ENCODE measurements at places on chromosomes 6 and 20. TPM values are rescaled to one million over a fixed set of nuclear protein-coding genes. Genes with fewer than 3 reads are reported as not detected.

The ZNF133 gene
- 10.9 TPM for total RNA-seq

The MYLK4 gene
- 15.5 TPM for total RNA-seq

The HIVEP2 gene
- 24.4 TPM for total RNA-seq

The PLN gene
- total RNA-seq, result 191 TPM

The ESR1 gene
- total RNA-seq, result 1.0 TPM

The LTA gene
- total RNA-seq, result not detected

The SLC35F1 gene
- total RNA-seq, result 0.13 TPM

The CLPSL1 gene
- total RNA-seq, result not detected

The GNAS-AS1 gene
- not detected for total RNA-seq

The TAF4 gene
- 24.9 TPM for total RNA-seq

The OR2W1 gene
- total RNA-seq, result not detected

DNA sequence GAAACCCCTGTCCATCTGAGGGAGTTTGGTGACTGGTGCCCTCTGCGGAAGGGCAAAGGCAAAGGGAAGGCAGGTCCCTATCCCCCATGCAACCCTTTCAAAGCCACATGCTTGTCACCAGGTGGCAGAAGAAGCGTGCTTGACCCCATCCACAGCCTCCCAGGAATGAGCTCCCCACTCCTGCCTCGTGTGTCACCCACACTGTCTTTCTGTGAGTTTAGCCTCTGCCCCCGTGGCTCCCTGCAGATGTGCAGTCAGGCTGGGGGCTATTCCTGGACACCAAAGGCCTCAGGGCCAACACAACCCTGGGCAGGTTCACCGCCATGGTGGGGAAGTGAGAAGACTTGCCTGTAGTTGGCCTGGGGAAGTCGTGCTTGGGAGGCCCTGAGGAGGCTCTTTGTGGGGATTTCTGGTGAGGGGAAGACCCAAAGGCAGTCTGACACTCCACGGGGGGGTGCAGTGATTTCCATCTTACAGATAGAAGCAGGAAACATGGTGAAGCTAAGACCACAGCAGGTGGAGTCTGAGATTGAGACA lies 16.6 kb upstream of the PCMTD2 start:
- DNase-seq, result no peak

DNA sequence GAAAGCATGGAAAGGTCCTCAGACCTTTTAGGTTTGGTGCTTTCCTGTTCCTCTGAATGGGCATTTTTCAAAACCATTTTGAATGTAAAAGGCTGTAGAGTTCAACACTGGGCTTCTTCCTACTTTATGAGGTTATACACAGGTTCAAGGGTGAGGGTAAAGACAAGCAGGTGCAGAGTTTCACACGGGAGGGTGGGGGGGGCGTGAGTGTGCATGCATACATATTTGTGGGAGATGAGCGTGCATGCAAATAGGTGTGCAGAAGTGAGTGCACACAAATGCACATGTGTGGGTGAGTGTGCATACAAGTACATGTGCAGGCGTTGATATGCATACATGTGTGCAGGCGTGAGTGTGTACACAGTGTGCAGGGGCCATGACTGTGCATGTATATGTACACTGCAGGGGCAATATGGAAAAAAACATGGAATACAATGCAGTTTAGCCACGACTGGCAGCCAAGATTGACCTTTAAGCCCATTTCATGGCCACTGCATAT lies 183.1 kb downstream of the GMPR start:
- no peak for DNase-seq

GRCh38 chr6:136371959-136372358 lies 82.3 kb upstream of the BCLAF1 start:
- no peak for DNase-seq

DNA sequence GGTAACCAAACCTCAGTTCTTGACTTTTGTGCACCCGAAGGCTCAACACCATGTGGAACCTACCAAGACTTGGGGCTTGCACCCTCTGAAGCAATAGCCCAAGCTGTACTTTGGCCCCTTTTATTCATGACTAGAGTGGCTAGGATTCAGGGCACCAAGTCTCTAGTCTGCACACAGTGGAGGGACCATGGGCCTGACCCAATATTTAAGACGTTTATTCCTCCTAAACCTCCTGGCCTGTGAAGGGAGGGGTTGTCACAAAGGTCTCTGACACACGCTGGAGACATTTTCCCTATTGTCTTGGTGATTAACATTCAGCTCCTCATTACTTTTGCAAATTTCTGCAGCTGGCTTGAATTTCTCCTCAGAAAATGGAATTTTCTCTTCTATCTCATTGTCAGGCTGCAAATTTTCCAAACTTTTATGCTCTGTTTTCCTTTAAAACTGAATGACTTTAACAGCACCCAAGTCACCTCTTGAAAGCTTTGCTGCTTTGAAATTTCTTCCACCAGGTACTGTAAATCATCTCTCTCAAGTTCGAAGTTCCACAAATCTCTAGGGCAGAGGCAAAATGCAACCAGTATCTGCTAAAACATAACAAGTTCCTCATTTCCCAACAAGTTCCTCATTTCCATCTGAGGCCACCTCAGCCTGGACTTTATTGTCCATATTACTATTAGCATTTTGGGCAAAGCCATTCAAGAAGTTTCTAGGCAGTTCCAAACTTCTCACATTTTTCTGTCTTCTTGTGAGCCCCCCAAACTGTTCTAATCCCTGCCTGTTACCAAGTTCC lies 481.4 kb upstream of the BTBD3 start:
- no peak for DNase-seq

DNA sequence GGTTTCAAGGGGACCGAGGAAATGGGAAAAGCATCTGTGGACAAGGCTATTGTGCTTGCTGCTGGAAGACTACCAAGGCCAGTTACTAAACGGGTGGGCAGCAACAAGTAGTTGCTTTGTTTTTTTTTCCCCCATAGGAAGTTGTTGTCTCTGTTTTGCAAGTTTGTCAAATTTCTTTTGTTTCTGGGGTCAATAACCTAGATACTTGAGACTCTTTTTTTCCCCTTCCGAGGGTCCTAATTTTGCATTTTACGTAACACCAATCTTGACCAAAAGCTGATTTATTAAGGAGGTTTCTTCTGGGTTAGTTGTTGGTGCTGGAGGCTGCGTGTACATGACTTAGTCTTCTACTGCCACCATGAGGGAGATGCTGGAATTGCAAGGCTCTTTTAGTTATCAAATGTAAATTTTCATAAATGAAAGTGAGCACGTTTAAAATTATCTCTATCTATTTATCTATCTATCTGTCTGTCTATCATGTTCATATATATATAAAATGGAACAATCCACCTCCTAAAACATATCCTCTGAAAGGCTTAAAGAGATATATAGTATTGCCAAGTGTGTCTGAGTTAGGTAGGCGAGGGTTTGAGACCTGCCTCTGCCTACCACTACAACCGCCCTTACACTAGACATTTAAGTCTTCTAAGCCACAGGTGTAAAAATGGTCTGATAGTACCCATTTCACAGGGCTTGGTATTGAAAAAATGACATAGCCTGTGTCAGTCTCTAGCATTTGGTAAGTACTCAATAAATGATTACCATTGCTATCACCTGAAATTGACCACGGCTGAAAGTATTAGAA lies 60.2 kb downstream of the GCLC start:
- DNase-seq, result peak; percentile 22

GRCh38 chr6:380234-381218 lies 11.0 kb upstream of the IRF4 start:
- DNase-seq, result no peak

DNA sequence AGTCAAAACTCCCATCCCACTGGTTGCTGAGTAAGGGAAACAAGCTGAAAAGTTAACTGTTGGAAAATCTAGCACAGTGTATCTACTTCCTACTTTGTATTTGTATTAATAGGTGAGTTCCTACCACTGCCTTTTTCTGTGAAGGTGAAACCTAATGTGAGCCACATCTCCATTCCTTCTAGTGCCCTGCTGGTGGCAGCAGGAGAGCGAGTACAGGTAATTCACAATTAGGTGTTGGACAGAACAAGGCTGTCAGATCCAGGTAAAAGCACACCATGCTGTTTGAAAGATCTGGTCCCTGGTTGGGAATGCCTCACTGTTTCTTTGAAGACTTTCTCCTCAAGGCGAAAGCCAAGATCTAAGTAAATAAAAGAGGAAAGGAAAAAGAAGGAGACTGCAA lies 528.4 kb downstream of the PKHD1 start:
- no peak for DNase-seq

- no peak for DNase-seq
Measured at GRCh38 chr6:89924231-89924630, 30.0 kb downstream of the GJA10 start.

- DNase-seq, result no peak
Measured at GRCh38 chr20:38062890-38063289, 29.3 kb downstream of the RPRD1B start.

DNA sequence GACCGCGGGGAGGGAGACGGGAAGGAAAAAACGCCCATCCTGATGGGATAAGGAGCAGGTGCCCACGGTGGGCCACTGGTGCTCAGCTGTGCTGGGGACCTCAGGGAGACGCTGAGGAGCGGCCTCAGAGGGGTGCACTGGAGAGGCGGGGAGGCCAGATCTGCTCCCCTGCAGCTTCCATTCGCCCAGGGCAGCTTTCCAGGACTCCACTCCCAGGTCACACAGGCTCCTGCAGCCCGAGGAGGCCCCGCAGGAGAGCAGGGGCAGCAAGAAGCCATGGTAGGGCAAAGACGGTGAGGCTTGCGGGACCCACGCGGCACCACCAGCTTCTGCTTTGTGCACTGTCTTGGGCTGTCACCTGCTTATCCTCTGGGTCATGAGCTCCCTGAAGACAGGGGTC lies 82.5 kb upstream of the SULF2 start:
- no peak for DNase-seq

DNA sequence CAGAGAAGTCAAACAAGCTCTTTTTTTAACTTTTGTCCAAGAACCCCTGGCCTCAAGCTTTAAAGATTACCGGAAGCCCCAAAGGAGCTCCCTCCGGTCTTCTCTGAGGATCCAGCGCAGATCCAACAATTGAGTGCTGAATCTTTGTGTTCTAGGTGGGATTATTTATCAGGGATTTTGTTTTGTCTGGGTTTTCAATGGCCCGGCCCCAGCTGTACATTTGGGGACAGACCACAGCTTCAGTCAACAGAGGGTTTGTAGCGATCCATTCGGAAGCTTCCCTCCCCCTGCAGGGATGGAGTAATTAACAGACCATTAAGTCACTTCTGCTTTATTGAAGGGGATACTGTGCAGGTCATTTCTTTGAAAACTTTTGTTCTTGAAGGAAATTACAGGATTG lies 7.8 kb downstream of the OLIG3 start:
- DNase-seq, result no peak

DNA sequence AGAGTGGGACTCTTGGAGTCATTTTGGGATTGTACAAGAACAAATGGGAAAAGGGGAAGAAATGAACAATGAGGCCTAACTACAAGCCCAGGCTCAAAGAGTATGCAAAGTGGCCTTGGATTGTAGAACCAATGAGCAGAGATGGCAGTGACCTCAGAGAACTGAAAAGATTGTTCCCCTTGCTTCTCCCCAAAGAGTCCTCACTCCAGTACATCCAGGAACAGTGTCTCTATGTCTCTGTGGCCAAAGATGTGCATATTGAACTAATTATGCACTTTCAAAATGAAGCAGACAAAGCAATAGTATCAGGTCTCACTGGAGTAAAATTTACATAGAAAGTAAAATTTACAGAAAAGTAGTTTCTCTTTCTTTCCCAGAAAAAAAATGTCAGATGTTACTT lies 81.0 kb downstream of the SMLR1 start:
- no peak for DNase-seq

GRCh38 chr6:94254689-94255088 lies 835.3 kb upstream of the EPHA7 start:
- no peak for DNase-seq

- DNase-seq, result no peak
Measured at GRCh38 chr20:38209736-38210405, 44.8 kb upstream of the TGM2 start.

GRCh38 chr6:43219814-43220213 lies 9.5 kb downstream of the DNPH1 start:
- no peak for DNase-seq

DNA sequence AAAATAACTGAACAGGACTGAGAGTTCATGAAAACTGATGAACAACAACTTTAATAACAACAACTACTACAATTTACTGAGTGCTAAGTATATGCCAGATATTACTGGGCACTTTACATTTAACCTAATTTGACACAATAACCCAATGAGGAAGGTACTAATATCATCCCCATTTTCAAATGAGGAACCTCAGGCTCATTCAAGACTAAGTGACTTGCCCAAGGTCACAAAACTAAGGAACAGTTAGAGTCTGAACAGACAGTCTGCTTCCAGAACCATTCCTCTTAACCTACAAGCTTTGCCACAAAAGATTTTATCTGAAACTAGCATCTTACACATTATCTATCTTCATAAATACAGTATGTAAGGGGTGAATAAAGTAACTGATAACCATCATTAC lies 10.6 kb upstream of the NDRG3 start:
- DNase-seq, result no peak

GRCh38 chr6:116371120-116371917 lies 572 bp downstream of the DSE start:
- peak; percentile 45 for DNase-seq

GRCh38 chr6:6798448-6798860 lies 209.9 kb downstream of the LY86 start:
- DNase-seq, result no peak

- no peak for DNase-seq
Measured at GRCh38 chr6:37259191-37259590, 1.2 kb upstream of the TMEM217 start.

GRCh38 chr6:113758826-113759574 lies 98.1 kb upstream of the MARCKS start:
- DNase-seq, result no peak

GRCh38 chr6:132872923-132873322 lies 58.6 kb downstream of the RPS12 start:
- DNase-seq, result no peak

GRCh38 chr6:139829576-139829975 lies 455.1 kb upstream of the CITED2 start:
- DNase-seq, result no peak

DNA sequence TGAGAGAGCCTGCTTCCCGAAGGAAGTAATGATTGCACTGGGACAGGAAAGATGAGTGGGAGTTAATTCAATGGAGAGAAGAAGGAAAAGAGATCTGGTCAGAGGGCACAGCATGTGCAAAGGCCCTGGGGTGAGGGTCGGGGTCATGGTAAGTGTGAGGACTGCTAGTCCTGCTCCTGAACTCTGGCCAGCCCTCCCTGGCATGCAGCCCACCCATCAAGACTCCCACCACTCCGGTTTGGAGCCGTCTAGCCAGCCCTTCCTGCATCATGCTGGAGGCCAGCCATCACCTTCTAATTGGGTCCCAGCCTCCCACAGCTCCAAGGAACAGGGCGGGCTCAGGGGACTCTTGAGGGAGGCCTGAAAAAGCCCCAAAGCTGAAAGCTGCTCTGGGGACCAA lies 42.1 kb downstream of the SRSF3 start:
- no peak for DNase-seq

- DNase-seq, result no peak
Measured at GRCh38 chr6:147724454-147724853, 216.0 kb downstream of the SAMD5 start.

Data from gastrocnemius medialis (tissue), 4 donors.